ENCODE measurements at places on chromosomes 6 and 20.

DNA sequence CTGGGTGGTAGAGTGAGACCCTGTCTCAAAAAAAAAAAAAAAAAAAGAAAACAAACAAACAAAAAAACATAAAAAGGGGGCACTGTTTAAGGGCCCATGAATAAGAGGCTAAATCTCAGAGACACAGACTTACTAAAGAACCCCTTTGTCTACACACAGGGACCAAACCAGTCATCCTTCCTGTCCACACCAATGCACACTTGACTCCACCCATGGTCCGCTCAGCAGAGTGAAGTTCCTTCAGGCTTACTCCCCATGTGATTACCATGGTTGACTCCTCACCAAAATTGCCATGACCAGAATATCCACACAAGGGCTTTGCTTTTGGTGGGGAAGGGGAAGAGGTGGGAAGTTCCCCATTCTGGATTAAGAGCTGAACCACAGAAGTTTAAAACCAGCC is 19.4 kb upstream of the REPS1 start:
- DNase-seq, result no peak

GRCh38 chr6:129929433-129929832 is 68.3 kb upstream of the TMEM244 start:
- peak; percentile 20 for DNase-seq

- DNase-seq, result no peak
Measured at GRCh38 chr6:13217206-13217905, 111.0 kb downstream of the TBC1D7 start.

GRCh38 chr20:47559141-47559540 is 57.5 kb downstream of the NCOA3 start:
- no peak for DNase-seq

DNA sequence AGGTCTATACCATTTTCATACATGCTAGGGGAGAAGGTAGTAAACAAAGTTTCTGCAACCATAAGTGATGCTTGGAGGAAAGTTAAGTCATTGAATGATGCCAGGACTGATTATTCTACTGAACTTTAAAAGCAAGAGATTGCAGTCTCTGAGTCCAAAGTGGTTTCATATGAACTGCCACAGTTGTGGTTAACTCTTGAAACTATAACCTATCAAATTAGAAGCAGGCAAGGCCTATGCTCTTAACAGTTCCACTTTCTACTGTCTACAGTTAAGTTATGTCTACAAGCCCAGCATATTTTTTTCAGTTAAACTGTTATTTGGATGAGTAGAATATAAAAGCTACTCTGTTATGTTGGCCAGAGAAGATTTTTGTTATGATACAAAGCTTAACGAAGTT is 326.5 kb upstream of the RUNX2 start:
- no peak for DNase-seq

GRCh38 chr6:138196122-138196738 is 22.1 kb downstream of the PBOV1 start:
- no peak for DNase-seq

GRCh38 chr6:168631564-168631963 is 190.6 kb downstream of the SMOC2 start:
- no peak for DNase-seq

GRCh38 chr6:75735491-75736186 is 13.4 kb upstream of the MYO6 start:
- DNase-seq, result no peak

- no peak for DNase-seq
Measured at GRCh38 chr20:18585134-18585533, 2.7 kb upstream of the DTD1 start.

DNA sequence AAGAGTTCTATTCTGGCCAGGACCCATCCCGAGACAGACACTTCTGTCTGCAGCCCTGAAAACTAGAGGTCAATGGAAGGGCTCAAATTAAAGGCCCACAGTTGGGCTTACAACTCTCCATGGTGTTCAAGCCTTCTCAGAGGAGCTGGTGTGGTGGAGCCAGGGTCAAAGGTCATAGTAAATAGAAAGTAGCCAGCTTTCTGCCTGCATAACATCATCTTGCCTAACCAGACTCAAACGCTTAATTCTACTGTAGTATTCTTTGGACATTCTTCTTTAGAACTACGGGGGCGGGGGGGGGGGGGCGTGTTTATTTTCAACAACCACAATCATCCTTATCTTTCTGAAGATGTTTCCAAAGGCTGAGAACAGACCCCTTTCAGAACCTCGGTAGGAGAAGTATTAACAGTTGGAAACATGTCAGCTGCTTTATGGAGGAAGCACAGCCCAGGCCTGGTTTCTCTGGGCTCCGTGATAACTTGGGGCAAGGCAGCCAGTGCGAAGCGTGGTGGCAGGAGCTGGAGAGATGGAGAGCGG is 1.5 kb upstream of the RREB1 start:
- no peak for DNase-seq

- no peak for DNase-seq
Measured at GRCh38 chr6:10588562-10589428, 67.6 kb downstream of the GCNT2 start.

- DNase-seq, result no peak
Measured at GRCh38 chr6:116047173-116047933, 13.3 kb downstream of the FRK start.

Measured in amygdala (tissue), 56 donors.